ENCODE measurements at places on chromosomes 7 and 10.
A peak's percentile ranks its signal among the peaks of the same experiment; 100 is the strongest.

GRCh38 chr7:55105952-55106351 is 87.1 kb downstream of the EGFR start:
- DNase-seq: no peak

DNA sequence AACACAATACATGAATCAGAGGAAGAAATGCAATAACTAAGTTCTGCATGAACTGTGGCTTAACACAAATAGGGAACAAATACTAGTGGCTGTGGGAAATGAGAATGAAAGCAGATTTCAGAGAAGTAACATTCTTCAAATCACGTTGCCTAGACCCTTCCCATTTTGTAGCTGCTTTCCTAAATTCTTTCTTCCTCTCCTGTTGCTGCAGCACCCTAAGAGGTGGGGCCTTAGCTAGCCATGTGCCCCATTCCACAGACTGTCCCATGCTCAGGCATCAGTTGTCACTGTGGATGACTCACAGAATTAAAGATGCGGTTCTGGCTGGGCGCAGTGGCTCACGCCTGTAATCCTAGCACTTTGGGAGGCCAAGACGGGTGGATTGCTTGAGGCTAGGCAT is 704.7 kb upstream of the C7orf33 start:
- no peak for DNase-seq

DNA sequence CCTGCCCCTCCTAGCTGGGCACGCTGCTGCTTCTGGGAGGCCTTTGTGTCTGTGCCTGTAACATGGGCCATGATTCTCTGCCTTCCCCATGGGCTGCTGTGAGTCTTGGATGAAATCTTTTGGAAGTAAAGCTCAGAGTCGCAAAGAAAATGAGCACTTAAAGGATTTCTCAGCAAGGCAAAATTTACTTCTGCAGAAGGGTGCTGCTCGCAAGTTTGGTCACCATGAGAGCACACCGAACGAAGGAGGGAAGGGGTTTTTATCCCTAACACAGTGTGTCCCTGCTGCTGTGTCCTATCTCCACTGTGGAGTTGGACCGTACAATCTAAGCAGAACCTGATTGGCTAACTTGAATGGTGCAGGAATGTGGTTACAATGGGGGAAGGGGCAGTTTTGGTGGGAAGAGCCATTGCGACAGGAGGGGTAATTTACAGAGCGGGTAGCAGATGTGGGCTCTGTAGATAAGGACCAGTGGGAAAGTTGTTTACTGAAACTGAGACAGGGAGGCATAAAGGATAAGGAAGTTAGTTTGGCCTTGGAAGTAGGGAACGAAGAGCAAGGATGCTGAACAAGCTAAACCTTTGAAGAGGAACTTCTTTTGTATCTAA is 57.5 kb downstream of the FANK1 start:
- DNase-seq: no peak

DNA sequence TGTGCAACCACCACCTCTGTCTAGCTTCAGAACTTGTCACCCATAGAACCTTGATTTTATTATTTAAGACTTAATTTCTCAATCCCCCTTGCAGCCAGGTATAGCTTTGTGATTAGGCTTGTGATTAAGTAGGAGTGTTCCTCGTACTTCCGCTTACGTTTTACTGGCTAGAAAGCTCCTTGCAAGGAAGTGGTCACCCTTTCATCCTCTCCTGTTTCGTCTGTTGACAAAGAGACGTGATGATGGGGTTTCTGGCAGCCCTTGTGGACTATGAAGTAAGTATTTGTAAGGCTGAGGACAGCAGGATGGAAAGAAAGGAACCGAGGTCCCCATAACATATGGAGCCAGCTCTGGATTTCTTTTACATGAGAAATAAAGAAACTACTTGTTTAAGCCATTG is 86.5 kb upstream of the KDM7A start:
- no peak for DNase-seq

DNA sequence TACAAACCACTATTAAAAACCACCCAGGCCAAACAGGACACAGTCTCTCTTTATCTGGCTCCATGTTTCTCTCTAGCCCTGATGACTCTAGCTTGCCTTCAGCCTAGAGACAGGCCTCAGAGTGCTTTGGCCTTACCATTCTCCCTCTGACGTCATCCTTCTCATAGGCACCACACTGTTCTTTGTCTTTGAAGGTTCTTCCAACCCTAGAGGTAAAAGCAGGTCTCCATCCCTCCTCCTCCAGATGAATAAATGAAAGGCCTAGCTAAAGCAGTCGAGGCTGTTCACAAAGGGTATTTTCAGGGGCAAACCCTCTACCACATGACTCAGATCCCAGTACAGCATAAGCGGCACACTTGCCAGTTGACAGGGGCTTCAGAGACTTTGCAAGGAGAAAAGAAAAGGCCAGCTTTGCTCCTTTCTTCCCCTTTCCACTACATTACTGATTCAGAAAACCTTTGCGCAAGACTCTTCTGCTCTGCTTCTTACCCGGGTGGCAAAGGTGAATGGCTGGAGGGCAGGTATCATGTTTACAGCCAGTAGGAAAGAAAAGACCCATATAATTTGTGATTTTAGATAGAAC is 14.8 kb downstream of the NFE2L3 start:
- DNase-seq: no peak

DNA sequence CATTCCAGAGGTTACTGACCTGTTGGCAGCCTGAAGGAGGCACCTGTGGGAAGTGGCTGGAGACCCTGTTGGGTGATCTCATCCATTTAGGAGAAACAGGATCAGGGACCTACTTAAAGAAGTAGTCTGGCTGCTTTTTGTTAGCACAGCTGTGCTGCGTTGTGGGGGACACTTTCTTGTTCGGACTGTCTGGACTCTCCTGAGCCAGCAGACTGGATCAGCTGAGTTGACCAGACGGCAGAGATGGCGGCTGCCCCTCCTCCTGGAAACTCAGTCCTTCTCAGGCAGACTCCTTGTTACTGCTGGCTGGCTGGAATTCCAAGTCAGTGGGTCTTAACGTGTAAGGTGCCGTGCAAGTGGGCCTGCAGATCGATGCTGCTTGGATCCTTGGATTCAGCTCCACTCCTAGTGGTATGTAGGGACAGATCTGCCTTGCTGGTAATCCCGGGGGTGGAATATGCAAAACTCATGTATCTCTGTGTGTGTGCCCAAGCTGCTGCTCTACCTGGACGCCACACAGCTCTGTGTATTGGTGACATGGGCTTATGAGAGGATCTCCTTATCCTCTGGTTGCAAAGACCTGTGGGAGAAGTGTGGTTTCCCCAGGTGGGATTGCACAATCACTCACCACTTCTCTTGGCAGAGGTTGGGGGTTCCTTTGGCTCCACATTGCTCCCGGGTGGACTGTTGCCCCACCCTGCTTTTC is 87.3 kb downstream of the CCSER2 start:
- DNase-seq: no peak

DNA sequence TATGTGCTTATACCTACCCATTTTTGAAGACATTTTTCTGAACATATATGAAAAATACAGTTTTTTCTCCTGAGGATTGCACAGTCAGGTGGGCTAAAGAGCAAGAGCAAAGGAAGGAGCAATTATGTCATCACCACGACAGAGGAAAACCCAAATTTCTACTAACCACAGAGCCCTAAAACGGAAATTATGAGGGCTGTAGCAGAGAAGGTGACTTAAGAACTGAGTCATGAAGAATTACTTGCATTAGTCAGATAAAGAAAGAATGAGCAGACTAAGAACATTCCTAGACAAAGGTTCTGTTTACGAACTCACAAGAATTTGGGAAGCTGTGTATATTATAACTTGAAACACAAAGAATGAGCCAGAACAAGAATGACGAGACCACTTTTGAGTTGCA is 974.4 kb downstream of the NXPH1 start:
- DNase-seq: no peak

GRCh38 chr10:125812128-125812750 is 10.8 kb downstream of the UROS start:
- DNase-seq: no peak

DNA sequence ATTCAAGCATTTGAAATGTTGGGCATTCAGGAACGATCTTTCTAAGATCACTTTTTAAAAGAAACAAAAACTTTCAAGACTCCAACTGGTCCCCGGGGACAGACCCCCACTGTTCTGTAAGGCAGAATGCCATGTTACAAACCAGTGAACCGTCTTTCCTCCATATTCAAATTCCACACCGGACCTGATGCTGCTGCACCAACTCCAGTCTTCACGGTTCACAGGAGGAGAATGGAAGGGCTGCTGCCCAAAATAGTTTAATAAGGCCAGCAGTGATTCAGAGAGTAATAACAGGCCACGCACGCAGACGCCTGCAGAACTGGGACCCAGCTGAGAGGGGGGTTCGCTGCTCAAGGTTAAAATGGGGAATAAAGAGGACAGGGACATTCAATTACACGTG is 47.2 kb downstream of the OSBPL3 start:
- DNase-seq: no peak

DNA sequence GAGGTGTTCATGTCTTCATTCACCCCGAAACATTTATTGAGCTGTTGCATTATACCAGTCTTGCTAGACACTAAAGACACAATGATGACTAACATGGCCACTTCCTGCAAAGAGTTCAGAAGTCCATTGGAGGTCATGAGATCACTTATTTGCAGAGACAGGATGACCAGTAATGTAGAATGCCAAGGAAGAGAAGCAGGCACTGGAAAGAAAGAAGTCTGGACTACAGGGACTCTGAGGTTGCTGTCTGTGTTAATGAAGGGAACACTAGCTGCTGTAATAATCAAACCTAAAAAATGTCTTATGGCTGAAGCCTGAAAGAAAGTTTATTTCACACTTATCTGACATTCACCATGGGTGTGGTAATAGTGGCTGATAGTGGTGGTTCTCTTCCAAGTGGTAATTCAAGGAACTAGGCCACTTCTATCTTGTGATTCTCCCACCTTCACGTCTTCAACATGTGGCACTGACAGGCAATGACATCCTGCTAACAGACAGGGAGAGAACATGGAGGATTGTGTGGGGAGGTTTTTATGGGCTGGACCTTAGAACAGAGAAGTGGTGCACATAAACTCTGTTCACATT is 89.2 kb upstream of the MKLN1 start:
- no peak for DNase-seq

DNA sequence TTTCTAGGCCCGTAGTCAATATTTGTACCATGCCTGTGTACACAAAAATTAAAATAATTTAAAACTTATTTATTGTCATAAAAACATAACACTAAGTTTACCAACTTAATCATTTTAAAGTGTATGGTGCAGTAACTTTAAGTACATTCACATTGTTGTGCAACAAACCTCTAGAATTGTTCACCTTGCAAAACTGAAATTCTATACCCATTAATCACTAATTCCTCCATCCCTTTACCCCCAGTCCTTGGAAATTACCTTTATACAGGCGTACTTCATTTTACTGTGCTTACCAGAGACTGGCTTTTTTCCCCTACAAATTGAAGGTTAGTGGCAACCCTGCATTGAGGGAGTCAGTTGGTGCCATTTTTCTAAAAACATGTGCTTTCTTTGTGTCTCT is 6.3 kb upstream of the DYNC1I1 start:
- no peak for DNase-seq

DNA sequence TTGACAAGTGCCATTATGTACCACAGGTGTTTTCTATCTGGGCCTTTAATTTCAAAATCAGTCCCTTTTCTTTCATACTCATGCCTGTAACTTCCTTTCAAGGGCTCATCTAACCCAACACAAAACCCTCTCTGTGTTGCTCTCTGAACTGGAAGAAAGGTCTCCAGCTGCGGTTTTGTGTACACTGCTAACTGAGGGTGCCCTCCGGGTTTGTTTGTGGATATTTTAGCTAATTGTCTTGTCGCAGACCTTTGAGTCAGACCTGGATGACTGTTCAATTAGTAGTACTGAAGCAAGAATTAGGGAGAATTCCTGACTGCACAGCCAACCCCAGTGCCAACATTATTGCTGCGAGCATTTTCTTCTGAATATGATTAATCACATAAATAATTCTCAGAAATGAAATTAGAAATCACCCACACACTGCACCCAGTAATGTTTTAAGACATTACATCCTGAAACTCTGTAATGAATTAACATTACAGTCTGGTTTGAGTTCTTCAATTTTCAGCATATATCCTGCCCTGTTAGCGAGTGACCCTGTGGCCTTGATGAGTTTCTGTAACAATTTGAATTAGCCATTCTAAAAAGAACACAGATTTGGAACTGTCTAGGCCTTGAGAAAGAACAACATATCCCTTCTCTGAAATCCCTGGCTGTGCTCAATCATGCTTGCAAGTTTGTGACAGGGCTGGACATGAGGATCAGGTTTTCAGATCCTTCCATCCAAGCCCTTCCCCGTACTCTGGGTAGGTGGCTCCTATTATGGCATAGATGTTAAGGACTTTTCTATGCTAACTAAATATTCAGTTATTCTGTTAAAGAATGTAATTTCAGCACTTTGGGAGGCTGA is 460.1 kb downstream of the PLXDC2 start:
- DNase-seq: peak; percentile 44

- no peak for DNase-seq
These were observed 17.9 kb upstream of the TIAL1 start for GRCh38 chr10:119614686-119615085.

DNA sequence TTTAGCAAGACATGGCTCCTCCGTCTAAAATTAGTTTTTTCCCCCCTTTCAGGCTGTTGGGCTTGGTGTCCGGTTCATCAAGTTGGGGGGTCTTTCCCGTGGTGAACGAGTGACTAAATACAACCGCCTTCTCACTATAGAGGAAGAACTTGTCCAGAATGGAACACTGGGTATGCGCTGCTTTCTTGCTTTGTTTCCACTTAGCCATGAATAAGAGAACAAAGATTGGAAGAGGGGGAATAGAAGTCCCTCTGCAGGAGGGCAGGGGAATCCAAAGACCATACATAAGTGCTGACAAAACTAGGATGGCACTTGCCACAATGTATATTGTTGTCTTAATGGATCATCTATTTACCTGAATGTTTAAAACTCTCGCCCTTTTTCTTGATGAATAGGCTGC is 30.5 kb downstream of the ENO4 start:
- DNase-seq: peak; percentile 13

GRCh38 chr7:129169171-129169671 is 19.2 kb upstream of the SMO start:
- no peak for DNase-seq

- no peak for DNase-seq
These were observed 129.0 kb downstream of the DIP2C start for GRCh38 chr10:560314-560992.

GRCh38 chr10:112092519-112092918 is 91.0 kb downstream of the GPAM start:
- DNase-seq: no peak

- no peak for DNase-seq
These were observed 10.9 kb upstream of the HERC4 start for GRCh38 chr10:68086011-68086410.

GRCh38 chr7:146412781-146413180 is 296.2 kb downstream of the CNTNAP2 start:
- no peak for DNase-seq

- DNase-seq: no peak
These were observed 121.2 kb downstream of the EMX2 start for GRCh38 chr10:117663750-117664149.
